ENCODE measurements at places on chromosomes 2 and 18. TPM values are rescaled to one million over a fixed set of nuclear protein-coding genes. Genes with fewer than 3 reads are reported as not detected.

GRCh38 chr2:83481436-83481835, 977.6 kb downstream of the SUCLG1 start:
- H3K4me3 ChIP-seq: no peak overlapping the region
- no peaks in the 10 kb centered on the region for H3K27me3 ChIP-seq
- no peak for DNase-seq
- no peak overlapping the region for H3K27ac ChIP-seq
- no peaks in the 10 kb centered on the region for H3K36me3 ChIP-seq
- H3K4me1 ChIP-seq: no peaks in the 10 kb centered on the region

- H3K4me1 ChIP-seq: no peaks in the 10 kb centered on the region
- DNase-seq: no peak
- H3K27ac ChIP-seq: no peak overlapping the region
- H3K36me3 ChIP-seq: peaks cover 18% of the 10 kb centered on the region
- H3K27me3 ChIP-seq: no peaks in the 10 kb centered on the region
Measured at GRCh38 chr2:169637620-169638019, 53.5 kb downstream of the PPIG start.

DNA sequence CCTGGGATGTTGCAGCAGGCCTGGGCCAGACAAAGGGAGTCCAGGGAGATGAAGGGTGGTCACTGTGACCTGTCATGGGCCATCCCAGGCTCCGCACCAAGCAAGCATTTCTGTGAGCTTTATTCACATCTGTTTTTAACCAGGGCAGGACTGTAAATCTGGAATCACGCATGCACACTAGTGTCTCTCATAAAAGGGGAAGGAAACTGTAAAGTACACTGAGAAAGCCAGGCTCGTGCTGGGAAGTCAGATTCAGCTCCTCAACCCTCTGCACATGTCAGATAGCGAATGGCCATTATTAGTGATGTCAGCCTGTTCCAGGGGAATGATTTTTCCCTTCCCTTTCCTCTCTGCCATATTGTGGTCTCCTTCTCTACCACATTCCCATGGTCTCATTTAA, 818.6 kb upstream of the RAB6C start:
- H3K4me3 ChIP-seq: no peak overlapping the region
- H3K36me3 ChIP-seq: no peaks in the 10 kb centered on the region
- no peaks in the 10 kb centered on the region for H3K27me3 ChIP-seq
- H3K27ac ChIP-seq: no peak overlapping the region

GRCh38 chr2:203798296-203799087, 69.1 kb upstream of the CTLA4 start:
- no peak for DNase-seq
- H3K27me3 ChIP-seq: no peaks in the 10 kb centered on the region
- H3K4me1 ChIP-seq: peaks cover 32% of the 10 kb centered on the region

- H3K4me3 ChIP-seq: no peak overlapping the region
- DNase-seq: no peak
- H3K27ac ChIP-seq: no peak overlapping the region
- H3K4me1 ChIP-seq: no peaks in the 10 kb centered on the region
- peaks cover 18% of the 10 kb centered on the region for H3K27me3 ChIP-seq
Measured at GRCh38 chr2:205850132-205850531, 167.8 kb downstream of the NRP2 start.

DNA sequence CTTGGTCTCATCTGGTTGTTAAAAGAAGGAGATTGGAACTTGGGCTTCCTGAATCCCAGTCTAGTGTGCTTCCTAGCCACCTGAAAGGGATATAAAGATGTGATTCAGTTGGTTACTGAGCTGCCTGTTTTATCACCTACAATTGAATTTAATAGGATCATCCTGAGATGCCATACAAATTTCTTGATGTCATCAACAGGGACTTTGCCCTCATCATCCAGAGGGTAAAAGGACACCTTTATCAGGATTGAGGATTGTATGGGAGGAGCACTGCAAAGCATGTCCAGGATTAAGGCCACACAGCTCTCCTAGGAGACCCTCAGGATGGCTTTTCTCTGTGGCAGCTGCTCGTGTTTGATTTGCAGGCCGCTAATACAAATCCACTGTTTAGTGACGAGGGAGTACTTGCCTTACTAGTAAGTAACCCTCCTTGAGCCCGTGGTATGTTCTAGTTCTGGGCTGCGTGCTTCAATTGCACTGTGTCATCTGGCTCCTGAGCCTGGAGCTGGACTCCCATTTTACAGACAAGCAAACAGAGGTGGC, 28.6 kb downstream of the SH3RF3 start:
- H3K4me3 ChIP-seq: no peak overlapping the region
- no peaks in the 10 kb centered on the region for H3K36me3 ChIP-seq
- H3K4me1 ChIP-seq: no peaks in the 10 kb centered on the region
- peaks cover 42% of the 10 kb centered on the region for H3K27me3 ChIP-seq

- H3K4me1 ChIP-seq: no peaks in the 10 kb centered on the region
- no peaks in the 10 kb centered on the region for H3K36me3 ChIP-seq
- no peak for DNase-seq
Measured at GRCh38 chr2:232515639-232516038, 4.5 kb upstream of the PRSS56 start.

- DNase-seq: no peak
- no peaks in the 10 kb centered on the region for H3K27me3 ChIP-seq
- H3K27ac ChIP-seq: no peak overlapping the region
- H3K4me3 ChIP-seq: no peak overlapping the region
- H3K4me1 ChIP-seq: no peaks in the 10 kb centered on the region
- no peaks in the 10 kb centered on the region for H3K36me3 ChIP-seq
Measured at GRCh38 chr18:68874361-68874760, 76.5 kb downstream of the CCDC102B start.

GRCh38 chr2:108869542-108869941, 83.0 kb downstream of the CCDC138 start:
- H3K4me1 ChIP-seq: peaks cover 6% of the 10 kb centered on the region
- no peaks in the 10 kb centered on the region for H3K27me3 ChIP-seq
- DNase-seq: no peak
- no peak overlapping the region for H3K27ac ChIP-seq
- peaks cover 52% of the 10 kb centered on the region for H3K36me3 ChIP-seq

DNA sequence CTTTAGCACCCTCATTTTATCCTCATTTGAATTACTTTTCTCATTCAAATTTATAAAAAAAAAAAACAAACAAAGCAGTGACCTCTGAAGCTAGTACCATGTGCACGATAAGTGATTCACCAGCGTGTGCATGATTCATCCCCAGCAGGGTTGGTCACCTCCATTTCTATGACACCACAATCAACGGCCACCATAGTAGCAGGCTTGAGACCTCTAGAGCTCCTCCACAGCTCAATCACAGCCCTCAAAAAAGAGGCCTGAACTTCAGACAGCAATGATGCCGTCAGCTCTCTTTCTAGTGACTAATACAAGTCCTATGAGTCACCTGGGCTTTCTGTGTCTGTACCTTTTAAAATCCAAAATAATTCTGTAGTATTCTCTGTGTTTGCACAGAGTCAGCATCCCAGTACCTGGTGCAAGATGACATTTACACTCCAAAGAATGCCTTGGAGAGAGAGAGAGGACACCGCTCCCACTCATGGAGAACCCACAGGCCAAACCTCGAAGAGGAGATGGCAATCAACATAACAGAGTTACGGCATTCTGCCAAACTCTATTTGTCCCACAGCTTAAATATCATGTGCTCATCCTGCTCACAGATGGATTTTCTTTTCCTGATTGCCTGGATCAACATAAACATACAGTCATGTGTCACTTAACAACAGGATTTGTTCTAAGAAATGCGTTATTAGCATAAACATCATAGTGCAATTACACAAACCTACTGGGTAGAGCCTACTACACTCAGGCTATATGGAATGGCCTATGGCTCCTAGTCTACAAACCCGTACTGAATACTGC, 58.7 kb downstream of the L3MBTL4 start:
- no peak overlapping the region for H3K27ac ChIP-seq
- no peaks in the 10 kb centered on the region for H3K27me3 ChIP-seq
- H3K4me3 ChIP-seq: no peak overlapping the region
- no peak for DNase-seq

GRCh38 chr2:226011716-226012450, 612.4 kb downstream of the NYAP2 start:
- H3K4me1 ChIP-seq: no peaks in the 10 kb centered on the region
- H3K27ac ChIP-seq: no peak overlapping the region
- no peaks in the 10 kb centered on the region for H3K27me3 ChIP-seq

DNA sequence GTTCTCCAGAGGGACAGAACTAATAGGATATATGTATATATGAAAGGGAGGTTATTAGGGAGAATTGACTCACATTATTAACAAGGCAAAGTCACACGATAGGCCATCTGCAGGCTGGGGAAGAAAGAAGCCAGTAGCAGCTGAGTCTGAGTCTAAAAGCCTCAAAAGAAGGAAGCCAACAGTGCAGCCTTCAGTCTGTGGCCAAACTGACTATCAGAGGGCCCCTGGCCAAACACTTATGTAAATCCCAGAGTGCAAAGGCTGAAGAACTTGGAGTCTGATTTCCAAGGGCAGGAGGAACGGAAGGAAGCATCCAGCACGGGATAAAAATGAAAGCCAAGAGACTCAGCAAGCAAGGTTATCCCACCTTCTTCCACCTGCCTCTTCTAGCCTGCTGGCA, 108.0 kb upstream of the LDLRAD4 start:
- H3K27ac ChIP-seq: no peak overlapping the region
- H3K27me3 ChIP-seq: no peaks in the 10 kb centered on the region
- no peak overlapping the region for H3K4me3 ChIP-seq
- peaks cover 3% of the 10 kb centered on the region for H3K4me1 ChIP-seq

DNA sequence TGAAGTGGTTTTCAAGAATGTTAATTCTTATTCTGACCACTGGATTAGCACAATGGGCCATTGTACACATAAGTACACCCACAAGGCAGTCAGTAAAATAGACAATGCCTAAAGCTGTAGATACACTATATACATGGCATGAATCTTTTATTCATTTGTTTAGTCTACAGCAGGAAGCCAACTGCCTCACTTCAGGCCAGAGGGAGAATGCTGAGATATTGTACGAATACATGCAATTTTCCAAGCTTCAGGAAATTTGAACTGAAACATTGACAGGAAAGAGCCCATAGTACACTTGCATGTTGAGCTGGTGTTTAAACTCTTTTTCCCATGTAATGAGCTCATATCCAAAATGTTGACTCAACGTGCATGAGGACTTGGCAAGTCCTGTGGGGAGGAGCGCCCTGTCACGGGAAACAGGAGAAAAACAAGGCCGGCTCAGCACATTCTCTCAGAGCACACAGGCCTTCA, 111.6 kb upstream of the CYP1B1 start:
- no peak for DNase-seq
- H3K27me3 ChIP-seq: peaks cover 20% of the 10 kb centered on the region
- no peak overlapping the region for H3K4me3 ChIP-seq
- H3K36me3 ChIP-seq: peaks cover 2% of the 10 kb centered on the region

DNA sequence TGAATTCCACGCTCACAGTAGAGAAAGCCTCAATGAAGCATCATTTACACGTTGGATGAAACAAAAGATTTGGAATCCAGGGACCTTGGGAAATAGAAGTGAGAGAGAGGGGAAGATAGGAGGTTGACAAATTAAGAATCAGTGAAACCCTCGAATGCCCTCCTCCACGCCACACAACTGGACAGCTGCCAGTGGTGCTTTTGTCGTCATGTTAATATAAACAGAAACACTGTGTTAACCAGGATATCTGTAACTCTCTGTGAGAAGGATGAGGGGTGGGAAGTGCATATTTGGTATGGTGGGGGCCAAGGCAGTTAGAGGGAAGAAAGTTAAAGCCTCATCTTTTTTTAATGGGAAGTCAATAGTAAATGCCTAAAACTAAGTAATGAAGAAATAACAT, 108.7 kb downstream of the GFPT1 start:
- H3K36me3 ChIP-seq: no peaks in the 10 kb centered on the region
- no peak overlapping the region for H3K27ac ChIP-seq
- H3K4me1 ChIP-seq: no peaks in the 10 kb centered on the region

DNA sequence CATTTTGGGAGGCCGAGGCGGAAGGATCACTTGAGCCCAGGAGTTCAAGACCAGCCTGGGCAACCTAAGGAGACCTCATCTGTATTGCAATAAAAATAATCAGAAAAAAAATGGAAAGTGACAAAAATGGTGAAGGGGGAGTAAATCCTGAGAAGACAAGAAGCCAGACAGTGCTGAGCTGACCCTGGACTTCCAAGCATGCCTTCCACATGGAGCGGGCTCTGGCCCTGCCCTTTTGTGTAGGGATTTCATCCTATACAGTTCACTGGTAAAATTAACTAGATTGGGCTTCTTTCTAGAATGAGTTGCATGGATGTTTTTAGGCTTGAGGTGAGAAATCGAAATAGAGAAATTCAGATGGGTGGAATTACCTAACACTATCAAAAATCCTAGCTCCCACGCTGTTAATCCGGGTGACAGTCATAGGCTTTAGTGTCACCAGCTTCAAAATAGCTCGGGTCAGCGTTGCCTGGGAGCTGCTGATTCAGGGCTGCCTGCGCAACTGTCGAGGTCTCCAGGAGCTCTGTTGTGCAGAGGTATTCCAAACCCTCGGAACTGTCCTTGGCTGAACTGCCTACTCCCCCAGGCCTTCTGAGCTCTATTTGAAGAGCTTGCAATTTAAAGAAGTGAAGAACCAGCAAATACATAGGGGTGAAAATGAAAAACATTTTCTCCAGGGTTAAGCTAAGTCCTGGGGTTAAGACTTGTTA, 21.5 kb upstream of the ZNF532 start:
- H3K4me3 ChIP-seq: no peak overlapping the region
- no peak overlapping the region for H3K27ac ChIP-seq
- no peaks in the 10 kb centered on the region for H3K4me1 ChIP-seq
- peaks cover 52% of the 10 kb centered on the region for H3K27me3 ChIP-seq
- DNase-seq: no peak

DNA sequence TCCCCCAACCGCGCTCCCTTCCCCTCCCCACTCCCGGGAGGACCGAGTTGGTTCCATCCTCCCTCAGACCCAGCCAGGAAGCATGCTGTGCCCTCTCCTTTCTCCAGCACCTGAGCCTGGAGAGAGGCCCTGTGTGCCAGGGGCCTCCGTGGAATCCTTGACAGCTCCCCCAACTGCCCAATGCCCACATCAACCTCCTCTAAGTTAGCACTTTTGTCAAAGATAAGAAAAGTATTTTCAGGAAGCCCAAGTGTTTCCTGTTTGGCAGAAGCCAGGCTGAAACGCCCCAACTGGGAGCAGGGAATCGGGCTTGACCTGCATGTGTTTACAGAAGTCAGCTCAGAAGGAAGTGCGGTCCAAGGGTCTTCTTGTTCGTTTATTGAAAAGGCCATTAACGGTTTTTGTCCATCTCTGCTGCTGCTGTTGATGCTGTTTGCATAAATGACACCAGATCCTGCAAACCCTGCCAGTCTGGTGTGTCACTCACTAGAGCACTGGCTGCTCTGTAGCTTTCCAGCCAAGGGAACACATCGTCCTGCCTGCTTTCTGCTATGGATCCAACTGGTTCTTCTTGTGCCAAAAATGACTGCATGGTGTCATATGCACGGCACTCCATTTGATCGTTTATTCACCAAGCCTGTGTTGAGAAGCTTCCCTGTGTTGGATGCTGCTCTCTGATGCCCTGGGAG, 35.4 kb upstream of the COL6A3 start:
- no peak overlapping the region for H3K27ac ChIP-seq
- DNase-seq: no peak
- no peaks in the 10 kb centered on the region for H3K27me3 ChIP-seq
- H3K4me3 ChIP-seq: no peak overlapping the region

GRCh38 chr18:25409971-25410370, 58.0 kb upstream of the ZNF521 start:
- H3K4me1 ChIP-seq: no peaks in the 10 kb centered on the region
- H3K27me3 ChIP-seq: no peaks in the 10 kb centered on the region
- DNase-seq: no peak

SAG gene
- 0.09 TPM for total RNA-seq

ANKRD30B gene
- not detected for total RNA-seq

MEIS1 gene
- total RNA-seq: not detected

NPPC gene
- not detected for total RNA-seq

ANKRD53 gene
- total RNA-seq: not detected

DQX1 gene
- 0.38 TPM for total RNA-seq

ANKAR gene
- total RNA-seq: 4.8 TPM

MEP1B gene
- total RNA-seq: not detected

SLC8A1 gene
- 0.44 TPM for total RNA-seq
